KG1 (cell line): ENCODE measurements at places on chromosomes 3 and 15.

GRCh38 chr3:129940086-129940485, 34.4 kb upstream of the TRH start:
- no peak for DNase-seq

GRCh38 chr3:187919544-187919943, 174.3 kb upstream of the BCL6 start:
- no peak for DNase-seq

DNA sequence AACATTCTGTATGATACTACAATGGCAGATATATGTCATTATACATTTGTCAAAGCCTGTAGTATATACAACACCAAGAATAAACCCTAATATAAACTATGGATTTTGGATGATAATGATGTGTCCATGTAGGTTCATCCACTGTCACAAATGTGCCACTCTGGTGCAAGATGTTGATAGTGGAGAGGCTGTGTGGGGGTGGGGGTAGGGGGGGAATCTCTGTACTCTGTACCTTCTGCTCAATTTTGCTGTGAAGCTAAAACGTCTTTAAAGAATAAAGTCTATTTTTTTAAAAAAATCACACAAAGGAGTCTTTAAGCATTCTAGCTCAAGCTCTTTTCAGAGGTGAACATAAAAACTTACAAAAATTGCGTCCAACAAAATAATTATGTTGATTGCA, 88.2 kb upstream of the ABI3BP start:
- DNase-seq = no peak

- DNase-seq = no peak
These were observed 43.9 kb upstream of the KLHL25 start for GRCh38 chr15:85838655-85839054.

GRCh38 chr15:91685436-91685835, 168.1 kb upstream of the SLCO3A1 start:
- DNase-seq = no peak

GRCh38 chr3:10442151-10442795, 63.1 kb downstream of the ATP2B2 start:
- no peak for DNase-seq

- DNase-seq = no peak
These were observed 461.6 kb downstream of the WDR72 start for GRCh38 chr15:53297828-53298227.

- no peak for DNase-seq
These were observed 125.9 kb downstream of the NECTIN3 start for GRCh38 chr3:111197485-111197884.

- DNase-seq = no peak
These were observed 31.8 kb upstream of the RASA2 start for GRCh38 chr3:141454906-141455602.

- no peak for DNase-seq
These were observed 5.0 kb downstream of the SUCNR1 start for GRCh38 chr3:151878465-151878864.

- no peak for DNase-seq
These were observed 1097.6 kb upstream of the CFAP20DC start for GRCh38 chr3:60147249-60147950.

DNA sequence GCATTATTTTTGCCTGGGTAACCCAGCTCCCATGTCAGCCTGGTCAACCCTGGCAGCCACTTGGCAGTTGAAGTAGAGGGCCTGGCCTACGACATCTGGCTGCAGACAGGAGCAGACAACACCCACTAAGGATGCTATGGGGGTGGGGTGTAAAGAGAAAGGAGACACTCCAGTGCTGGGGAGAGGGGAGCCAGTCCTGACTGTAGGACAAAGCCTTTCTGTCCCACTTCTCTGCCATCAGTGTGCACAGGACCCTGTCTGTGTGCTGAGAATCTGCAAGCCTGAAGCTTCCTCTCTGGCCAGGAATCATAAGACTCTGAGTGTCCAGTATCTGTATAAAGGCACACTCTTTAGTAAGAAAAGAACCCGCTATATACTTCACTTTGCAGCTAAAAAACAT, 96.3 kb upstream of the CHRM5 start:
- no peak for DNase-seq

GRCh38 chr3:116230431-116231020, 214.8 kb downstream of the LSAMP start:
- DNase-seq = no peak

DNA sequence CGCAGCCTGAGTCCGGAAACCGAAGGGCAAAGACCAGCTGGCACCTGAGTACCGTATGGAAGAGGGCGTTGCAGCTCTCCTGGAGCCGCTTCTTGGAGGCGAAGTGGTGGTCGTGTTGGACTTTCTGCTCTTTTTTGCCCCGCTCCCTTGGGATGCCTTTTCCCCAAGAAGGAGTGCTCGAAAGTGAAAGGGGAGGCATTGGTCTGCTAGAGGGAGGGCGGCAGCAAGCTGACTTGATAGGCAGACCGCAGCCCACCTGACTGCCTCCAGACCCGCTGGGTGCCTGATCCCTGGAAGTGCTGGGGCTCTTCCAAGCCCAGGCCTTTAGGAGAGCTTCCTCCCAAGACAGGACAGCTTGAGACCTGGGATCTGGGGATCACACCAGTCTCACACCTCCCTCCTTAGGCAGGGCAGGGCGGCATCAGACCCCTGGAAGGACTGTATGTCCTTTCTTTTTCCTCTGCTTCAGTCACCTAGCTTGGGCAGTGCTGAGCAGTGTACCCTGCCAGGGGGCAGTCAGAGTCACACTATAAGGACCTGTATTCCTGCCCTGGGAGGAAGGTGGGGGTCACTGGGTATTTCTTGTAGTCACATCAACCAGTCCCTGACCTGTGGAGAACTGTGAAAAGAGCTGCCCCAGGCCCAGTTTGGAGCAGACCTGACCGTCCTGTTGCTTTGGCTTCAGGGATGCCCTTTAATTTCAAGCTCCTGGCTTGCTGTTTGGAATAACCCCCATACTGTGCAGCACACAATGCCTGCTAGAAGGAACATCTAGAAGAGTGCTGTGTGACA, 2.1 kb downstream of the ACVR2B start:
- DNase-seq = no peak

DNA sequence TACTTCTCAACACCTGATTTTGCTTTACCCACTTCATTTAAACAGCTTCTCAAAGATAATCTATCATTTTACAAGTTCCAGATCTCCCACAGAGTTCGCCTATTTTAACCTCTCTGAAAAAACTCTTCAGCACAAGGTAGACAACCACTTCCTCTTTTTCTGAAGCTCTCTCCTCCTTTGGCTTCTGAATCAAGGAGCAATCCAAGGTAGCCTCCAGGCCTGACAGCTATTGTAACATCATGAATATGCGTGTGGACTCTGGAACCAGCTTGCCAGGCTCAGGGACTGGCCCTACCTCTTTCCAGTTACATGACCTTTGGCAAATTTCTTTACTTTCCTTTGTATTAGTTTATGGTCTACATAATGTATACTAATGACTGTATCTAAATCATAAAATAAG, 405.9 kb upstream of the ZNF385D start:
- DNase-seq = no peak

DNA sequence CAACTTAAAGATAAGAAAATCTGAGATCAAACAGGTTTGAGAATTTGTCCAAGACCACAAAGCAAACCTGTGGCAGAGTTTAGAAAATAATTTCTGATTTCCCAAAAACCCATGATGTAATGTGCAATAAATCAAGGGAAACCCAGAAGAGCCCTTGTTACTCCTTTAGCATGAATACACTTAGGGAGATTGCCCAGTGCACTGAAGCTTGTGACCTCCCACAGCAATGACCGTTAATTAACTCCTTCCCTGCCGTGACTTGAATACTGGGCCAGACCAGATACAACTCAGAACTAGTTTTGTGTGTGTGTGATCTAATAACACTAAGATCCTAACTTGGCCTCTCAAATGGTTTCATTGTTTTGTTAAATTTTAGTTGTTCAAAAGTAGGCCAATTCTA, 2.5 kb downstream of the PRKAR2A start:
- DNase-seq = no peak
